ENCODE measurements at places on chromosomes 12 and 14. TPM values are rescaled to one million over a fixed set of nuclear protein-coding genes. Genes with fewer than 3 reads are reported as not detected.

The GON7 gene
- 19.9 TPM for total RNA-seq

The TSPAN19 gene
- 0.27 TPM for total RNA-seq

The VDR gene
- total RNA-seq: 3.8 TPM

DNA sequence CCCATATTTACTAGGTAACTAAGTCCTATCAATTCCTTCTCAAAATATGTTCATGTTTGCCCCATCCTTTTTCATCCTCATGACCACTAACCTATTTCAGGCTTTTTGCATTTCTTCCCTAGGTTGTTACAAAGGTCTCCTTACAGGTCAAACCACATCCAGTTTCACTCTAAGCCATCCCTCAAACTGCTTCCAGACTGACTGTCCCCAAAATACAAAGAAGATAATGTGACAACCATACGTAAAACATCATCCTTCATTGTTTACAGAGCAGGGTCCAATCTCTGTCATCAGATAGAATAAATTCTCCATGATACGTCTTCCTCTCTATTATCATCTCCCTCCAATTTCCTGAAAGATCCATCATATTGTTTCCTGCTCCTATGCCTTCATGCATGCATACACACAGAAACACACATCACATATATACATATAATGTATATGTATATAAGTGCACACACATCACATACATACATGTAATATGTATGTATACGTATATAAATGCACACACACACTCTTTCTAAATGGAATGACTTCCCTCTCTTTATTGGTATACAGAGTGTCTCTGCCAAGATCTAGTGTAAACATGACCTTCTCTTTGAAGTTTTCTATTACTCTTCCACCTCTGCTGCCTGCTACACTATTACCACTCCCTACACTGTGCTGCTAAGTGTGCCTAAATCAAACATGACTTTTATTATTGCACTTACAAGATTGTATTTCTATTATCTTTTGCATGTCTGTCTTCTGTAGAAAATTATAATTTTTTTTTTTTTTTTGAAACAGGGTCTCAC, 30.7 kb upstream of the EPS8 start:
- no peaks in the 10 kb centered on the region for H3K4me1 ChIP-seq
- H3K27ac ChIP-seq: no peak overlapping the region
- H3K27me3 ChIP-seq: no peaks in the 10 kb centered on the region
- no peak overlapping the region for H3K4me3 ChIP-seq
- H3K36me3 ChIP-seq: no peaks in the 10 kb centered on the region

- H3K4me3 ChIP-seq: peak within 1 kb of the TSS; percentile 49
- peak within 1 kb of the TSS; percentile 99 for H3K27ac ChIP-seq
- DNase-seq: peak; percentile 99
- H3K36me3 ChIP-seq: peaks cover 29% of the 10 kb centered on the region
Measured at GRCh38 chr12:114684098-114684869, at the start of gene TBX3. TSS of gene TBX3 (minus strand) at chr12:114684175. CDS start at chr12:114683200, 975 bp downstream.

- H3K4me1 ChIP-seq: peaks cover 3% of the 10 kb centered on the region
- no peak overlapping the region for H3K27ac ChIP-seq
- no peaks in the 10 kb centered on the region for H3K36me3 ChIP-seq
- H3K4me3 ChIP-seq: no peak overlapping the region
- H3K27me3 ChIP-seq: no peaks in the 10 kb centered on the region
- DNase-seq: no peak
Measured at GRCh38 chr14:35786856-35787255, 22.2 kb downstream of the RALGAPA1 start.

DNA sequence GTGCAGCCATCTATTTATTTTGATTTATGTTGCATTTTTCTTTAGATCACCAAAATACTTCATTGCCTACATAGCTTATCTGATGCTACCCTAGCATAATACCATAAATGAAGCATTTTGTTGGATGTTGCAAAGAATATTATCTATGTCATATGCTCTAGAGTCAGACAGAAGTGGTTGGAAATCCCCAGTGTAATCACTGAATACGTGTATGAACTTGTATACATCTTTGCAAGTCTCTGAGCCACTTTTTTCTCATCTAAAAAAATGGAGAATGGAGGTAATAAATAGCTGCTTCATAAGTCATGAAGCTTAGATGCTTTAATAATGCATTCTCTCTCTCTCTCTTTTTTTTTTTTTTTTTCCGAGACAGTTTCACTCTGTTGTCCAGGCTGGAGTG, 18.5 kb downstream of the EVL start:
- no peak for DNase-seq
- H3K27me3 ChIP-seq: no peaks in the 10 kb centered on the region
- H3K36me3 ChIP-seq: no peaks in the 10 kb centered on the region

- no peak overlapping the region for H3K4me3 ChIP-seq
- H3K27me3 ChIP-seq: no peaks in the 10 kb centered on the region
- no peaks in the 10 kb centered on the region for H3K36me3 ChIP-seq
- DNase-seq: no peak
Measured at GRCh38 chr14:72433511-72433910, 460.4 kb downstream of the DPF3 start.

- no peaks in the 10 kb centered on the region for H3K4me1 ChIP-seq
- no peak for DNase-seq
- H3K4me3 ChIP-seq: no peak overlapping the region
- H3K36me3 ChIP-seq: no peaks in the 10 kb centered on the region
- H3K27me3 ChIP-seq: no peaks in the 10 kb centered on the region
- no peak overlapping the region for H3K27ac ChIP-seq
Measured at GRCh38 chr14:21575661-21576060, 4.2 kb downstream of the OR10G3 start.

DNA sequence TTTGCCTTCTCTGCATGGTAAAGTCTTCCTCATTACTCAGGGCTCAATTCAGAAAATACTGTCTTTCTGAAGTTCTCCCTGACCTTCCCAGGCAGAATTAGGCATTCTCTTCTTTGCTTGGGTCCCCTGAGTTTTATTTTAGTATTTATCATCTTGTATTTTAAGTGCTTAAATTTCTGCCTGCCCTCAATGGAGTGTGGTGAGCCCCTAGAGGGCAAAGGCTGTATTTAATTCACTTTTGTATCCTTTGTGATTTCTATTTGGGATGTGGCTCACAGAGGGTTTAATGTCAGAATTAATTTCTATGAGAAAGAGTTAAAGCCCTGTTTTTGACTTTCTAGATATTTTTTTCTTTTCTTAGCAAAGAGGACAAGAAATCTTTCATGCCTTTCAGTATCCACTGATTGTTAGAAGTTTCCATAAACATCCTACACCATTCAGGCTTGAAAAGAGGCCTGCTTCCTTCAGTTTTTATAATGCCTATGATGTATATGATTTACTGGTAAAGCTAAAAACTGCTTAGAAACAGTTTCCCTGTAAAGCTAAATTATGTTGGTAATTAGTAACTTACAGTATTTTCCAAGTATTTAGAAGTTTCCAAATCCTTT, 55.6 kb upstream of the PTPRB start:
- H3K27ac ChIP-seq: no peak overlapping the region
- no peak for DNase-seq
- H3K36me3 ChIP-seq: no peaks in the 10 kb centered on the region
- no peaks in the 10 kb centered on the region for H3K4me1 ChIP-seq
- H3K27me3 ChIP-seq: no peaks in the 10 kb centered on the region
- no peak overlapping the region for H3K4me3 ChIP-seq

- no peak for DNase-seq
- no peak overlapping the region for H3K4me3 ChIP-seq
- no peaks in the 10 kb centered on the region for H3K27me3 ChIP-seq
Measured at GRCh38 chr12:100857971-100858370, 63.4 kb downstream of the ANO4 start.
